ENCODE measurements at places on chromosomes 5 and 9.

DNA sequence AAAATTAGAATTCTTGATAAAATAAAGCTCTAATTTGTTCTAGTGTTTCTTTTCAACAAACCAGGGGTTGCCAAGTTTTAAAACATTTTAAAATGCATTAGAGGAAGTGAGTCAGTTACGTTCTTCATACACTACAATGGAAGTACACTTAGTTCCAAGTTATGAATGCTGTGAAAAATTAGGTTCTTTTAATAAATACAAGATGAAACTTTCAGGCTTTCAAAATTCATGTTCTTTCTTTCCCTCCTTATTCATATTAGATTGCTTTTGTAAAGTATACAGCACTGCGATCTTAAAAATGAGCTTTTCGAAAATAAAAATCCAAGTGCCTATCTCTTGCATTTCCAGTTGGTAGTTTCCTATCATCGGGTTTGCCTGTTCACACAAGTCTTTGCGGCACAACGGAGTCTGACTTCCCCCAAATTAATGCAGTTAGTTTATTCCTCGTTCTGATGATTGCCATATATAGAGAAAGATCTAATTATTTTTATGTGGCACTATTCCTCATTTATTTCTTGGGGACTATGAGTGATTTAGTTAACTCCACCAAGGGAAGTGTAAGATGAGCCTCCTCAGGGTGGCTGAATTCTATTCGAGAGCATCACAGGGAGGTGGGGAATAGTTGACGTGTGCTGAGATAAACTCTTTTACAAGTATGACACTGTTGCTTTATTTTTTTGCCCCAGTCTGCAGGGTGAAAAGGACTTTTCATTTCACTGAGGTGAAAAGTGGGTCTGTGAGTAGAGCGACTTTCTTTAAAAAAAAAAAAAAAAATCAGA is 238.2 kb downstream of the CD180 start:
- DNase-seq: no peak

DNA sequence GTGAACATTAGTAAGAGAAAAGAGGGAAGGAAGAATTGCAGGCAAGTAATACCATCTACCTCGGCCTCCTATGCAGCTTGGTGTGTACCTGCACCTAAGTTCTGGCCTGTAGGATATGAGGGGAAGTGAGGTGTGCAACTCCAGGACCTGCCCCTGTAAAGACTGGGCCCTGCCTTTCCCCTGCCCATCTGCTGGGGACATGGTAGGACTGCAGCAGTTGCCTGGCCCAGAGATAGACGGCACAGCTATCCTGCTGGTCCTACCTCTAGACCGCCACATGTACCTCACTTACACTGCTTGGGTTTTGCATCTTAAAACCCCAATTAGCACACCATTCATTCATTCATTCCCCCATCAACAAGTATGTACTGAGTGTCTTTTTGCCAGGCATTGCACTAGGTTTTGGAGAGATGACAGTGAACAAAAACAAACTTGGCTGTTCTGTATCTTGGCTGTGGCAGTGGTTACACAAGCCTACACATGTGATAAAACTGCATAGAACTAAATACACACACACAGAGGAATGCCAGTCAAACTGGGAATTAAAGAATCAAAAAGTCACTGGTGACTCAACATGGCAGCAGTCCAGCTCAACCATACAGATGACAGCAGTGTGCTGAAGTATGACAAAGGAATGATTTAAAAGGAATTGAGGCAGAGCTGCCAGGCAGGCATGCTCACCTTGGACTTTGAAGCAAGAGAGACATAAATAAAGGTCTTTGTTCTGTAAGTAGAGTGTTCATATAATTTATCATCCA is 23.3 kb upstream of the MGAT1 start:
- no peak for DNase-seq

- no peak for DNase-seq
Observed at GRCh38 chr5:78287833-78288232, 6.7 kb downstream of the AP3B1 start.

DNA sequence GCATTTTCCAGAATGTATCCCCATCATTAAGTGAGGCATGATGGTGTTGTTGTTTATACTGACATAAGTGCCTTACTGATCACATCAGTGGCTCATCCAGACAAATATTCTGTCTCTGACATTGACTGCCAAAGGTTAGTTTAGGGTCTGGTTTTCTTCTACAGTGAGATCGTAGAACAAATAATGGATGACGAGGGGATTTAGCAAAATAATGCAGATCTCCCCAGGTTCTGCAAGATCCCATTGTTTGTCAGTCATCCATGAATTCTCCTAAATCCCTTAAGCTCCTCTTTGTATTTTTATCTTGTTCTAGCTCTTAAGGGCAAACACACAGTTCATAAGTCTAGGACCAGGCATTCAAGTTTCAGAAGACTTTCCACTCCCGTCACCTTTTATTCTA is 93.1 kb upstream of the DHFR start:
- no peak for DNase-seq

DNA sequence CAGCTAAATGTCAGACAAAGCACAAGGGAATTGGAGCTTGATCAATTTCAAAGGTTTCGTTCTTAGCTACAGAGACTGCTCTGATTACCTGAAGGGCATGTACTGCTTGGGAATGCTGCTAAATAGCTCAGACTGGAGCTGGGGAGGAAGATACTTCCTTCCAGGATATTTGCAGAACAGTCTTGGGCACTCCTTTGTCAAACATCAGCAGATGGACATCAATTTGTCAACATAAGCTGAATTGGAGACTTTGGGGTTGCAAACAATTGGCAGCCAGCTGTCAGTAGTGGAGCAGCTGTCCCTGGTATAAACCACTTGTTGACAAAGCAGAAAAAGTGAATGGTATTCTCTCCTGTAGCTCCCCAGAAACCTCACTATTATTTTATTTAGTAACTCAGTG is 182.0 kb downstream of the CCDC192 start:
- no peak for DNase-seq

DNA sequence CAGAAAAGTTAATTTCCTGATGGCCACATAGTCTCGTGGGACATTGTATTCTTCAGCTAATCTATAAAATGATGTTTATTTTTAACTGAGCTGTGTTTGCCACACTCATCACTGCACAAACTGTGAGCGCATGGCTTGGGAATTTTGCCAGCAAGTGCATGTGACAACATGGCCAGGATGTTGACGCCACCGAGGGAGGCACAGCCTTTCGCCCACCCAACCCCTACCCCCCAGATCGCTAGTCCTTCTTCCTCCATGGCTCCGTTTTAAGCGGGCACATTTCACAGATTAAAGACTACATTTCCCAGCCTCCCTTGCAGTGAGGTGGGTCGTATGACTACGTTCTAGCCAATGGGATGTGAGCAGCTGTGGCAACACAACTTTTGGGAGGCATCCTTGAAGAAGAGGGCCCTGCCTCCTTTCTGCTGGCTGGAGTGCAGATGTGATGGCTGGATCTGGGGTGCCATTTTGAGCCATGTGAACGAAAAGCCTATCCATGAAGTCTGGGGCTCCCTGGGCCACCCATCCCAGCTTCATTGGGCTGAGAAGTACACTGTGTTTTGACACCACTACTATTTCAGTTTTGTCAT is 7.9 kb downstream of the NRARP start:
- DNase-seq: peak; percentile 46

GRCh38 chr5:123819386-123819785 is 307.4 kb downstream of the CSNK1G3 start:
- no peak for DNase-seq

GRCh38 chr9:96502539-96503373 is 52.8 kb downstream of the HABP4 start:
- DNase-seq: no peak

- DNase-seq: no peak
Observed at GRCh38 chr9:108662091-108662875, 193.5 kb downstream of the ACTL7B start.

DNA sequence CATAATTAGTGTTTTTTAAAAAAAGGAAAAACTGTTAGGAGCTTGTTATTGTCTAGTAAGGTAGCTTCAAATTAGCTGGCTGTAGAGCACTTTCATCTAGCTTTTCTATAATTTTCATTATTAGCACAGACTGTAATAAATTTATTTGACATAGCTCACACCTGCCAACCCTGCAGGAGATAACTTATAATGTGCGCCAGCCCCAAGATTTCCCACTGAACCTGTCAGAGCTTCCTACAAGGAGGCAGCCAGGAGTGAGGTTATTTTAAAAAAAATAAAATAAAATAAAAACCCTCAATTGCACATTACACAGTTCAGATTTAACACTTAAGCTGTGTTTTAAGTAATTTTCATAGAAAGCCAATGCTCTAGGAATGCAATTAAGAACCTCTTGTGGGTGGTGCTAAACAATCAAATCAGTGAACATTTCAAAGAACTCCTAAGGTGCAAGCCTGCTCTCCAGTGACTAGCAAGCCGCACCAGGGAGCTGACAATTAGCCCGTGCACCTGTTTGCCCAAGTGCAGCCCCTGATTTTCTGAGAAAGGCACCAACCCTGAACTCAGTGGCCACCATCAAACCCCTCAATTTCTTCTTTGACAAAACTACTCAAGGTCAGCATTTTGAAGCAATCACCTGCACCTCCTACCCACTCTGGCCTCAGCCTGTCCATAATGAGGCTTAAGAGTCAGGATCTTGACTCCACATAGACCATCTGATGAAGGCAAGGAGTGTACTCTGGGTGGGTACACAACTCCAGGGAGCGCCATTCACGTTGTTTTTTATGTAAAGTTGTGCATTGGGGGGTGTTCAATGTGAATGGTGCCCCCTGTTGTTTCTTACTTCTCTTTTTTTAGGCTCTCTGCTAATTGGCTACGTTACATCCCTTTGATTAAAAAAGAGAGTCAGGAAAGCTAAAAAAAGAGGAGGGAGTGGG is 385.3 kb upstream of the WWC1 start:
- no peak for DNase-seq

GRCh38 chr5:110062246-110062645 is 372.5 kb downstream of the MAN2A1 start:
- DNase-seq: no peak

- DNase-seq: no peak
Observed at GRCh38 chr5:173764332-173765028, 123.7 kb upstream of the CPEB4 start.

DNA sequence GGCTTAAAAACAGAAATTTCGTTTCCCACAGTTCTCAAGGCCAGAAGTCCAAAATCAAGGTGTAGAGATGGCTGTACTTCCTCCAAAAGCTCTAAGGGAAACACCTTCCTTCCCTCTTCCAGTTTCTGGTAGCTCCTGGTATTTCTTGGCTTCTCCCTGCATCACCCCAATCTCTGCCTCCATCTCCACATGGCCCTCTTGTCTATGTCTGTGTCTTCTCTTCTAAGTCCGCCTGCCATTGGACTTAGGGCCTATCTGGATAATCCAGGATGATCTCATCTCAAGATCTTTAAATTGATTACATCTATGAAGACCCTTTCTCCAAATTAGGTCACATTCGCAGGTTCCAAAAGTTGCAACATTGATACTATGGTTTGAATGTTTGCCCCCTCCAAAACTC is 105.6 kb downstream of the ATPSCKMT start:
- no peak for DNase-seq

GRCh38 chr9:82981552-82981951 is 81.4 kb downstream of the RASEF start:
- DNase-seq: no peak

- peak; percentile 22 for DNase-seq
Observed at GRCh38 chr9:37329576-37329975, 92.9 kb upstream of the GRHPR start.

All from activated CD4-positive, alpha-beta T cell treated with anti-CD3 and anti-CD28 coated beads, Interleukin-2, Interleukin-4, amounts not matched to agents 100 ng/mL and 50 ng/mL, durations not matched to agents 16 hours and 8 hours (primary cell).